ENCODE measurements at places on chromosomes 4 and X.

DNA sequence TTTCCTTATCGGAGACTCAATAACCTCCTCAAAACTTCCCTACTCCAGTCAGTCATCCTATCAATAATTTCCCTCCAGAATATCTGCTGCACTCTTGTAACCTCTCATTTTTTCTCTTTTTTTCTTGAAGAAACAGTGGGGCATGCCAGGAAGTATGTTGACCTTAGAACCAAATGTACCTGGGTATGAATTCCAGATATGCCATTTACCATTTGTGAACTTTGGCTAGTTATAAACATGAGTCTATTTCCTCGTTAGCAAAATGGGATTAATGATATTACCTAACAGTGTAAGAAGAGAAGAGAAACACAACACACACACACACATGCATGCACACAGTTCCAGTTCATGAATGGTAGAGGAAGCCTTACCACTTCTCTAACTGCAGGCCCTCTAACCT lies 578.2 kb downstream of the FAM133A start:
- no peak for DNase-seq

DNA sequence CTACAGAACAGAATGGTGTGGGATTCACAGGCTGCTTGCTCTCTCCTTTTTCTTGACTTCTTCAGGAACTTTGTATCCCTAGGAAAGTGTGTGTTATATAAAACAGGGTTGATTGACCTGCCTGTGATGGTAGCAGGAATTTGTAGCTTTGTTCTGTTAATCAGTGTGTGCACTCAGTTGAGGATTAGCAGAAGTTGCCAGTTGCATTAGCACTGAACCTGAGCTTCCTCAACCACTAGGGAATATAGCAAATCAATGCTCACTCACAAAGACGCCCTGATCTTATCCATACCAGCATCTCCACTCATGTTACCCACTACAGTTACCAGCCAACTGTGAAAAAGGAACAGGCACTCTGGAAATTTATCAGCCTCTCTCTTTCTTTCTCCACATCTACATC lies 319.1 kb upstream of the EMCN start:
- DNase-seq, result no peak

DNA sequence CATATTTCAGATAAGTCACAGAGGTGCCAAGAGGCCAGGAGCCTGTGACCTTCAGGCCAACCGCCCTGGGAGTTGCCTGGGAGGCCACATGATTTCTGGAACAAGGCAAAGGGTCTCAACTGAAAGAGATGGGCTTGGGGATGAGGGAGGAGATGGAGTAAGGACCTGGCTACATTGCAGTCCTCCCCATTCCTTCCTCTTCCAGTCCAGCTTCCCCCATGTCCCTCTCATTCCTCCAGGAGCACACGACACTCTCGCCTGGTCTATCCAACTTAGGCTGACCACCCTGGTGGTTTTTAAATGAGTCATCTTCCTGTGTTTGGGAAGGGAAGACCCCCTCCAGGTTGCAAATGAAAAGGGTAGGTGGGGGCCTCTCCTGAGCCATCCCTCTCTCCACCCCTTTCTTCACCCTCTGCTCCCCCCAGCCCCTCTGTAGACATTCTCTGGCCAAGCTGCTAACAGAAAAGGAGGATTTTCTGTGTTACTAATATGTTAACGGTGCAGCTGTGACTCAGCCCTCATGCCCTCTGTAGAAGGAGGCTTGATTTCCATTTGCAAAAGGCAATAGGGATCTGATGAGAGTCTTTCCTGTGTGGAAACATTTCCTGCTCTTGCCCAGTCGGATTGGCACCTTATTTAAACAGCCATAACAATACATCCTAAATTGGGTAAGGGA lies 79.2 kb downstream of the RTL5 start:
- DNase-seq, result no peak

- no peak for DNase-seq
Observed at GRCh38 chr4:16846540-16847117, 51.8 kb downstream of the LDB2 start.

DNA sequence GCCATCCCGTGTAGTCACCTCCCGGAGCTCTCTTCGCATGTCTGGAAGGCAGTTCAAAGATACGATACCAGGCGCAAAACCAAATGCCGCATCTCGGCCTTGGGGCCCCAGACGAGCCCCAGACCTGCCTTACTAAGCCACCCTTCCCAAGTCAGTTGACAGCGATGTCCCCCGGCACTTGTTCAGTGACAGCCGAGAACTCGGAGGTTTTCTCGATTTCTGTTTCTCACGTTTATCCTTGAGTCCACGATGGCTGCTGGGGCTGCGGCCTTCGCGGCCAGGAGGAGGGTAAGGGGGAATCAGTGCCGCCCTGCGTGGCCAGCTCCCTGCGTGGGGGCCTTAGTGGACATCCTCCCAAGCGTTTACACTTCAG lies 7.3 kb downstream of the MAEA start:
- no peak for DNase-seq

DNA sequence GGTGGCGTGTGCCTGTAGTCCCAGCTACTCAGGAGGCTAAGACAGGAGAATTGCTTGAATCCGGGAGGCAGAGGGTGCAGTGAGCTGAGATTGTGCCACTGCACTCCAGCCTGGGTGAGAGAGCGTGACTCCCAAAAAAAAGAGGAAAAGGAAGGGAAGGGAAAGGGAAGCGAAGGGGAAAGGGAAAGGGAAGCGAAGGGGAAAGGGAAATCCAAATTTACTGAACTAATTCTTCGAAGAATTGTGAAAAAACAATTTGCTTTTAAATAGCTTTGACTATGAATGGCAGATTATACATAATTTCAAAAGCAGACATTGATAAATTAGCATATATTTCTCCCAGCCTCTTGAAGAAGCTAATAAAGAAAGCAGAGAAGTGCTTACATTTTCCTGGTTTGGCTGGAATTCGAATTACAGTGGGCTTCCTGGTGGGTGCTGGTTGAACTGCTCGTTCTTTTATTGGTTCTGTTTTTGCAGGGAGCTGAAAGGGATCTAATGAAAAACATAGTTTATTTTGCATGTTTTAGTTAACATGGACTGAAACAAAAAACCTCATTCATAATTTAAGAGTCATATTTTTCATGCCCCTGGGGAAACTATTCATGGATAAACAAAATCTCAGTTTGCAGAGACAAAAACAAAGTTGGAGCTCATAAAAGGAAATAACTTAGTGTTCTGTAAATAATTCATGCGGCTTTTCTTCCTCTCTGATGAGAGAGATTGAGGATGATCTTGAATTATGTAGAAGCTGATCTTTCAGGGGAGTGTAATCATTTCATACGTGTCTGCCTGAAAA lies 66.0 kb downstream of the RPS3A start:
- DNase-seq, result no peak

GRCh38 chrX:11135564-11136185 lies 24.5 kb downstream of the HCCS start:
- no peak for DNase-seq

DNA sequence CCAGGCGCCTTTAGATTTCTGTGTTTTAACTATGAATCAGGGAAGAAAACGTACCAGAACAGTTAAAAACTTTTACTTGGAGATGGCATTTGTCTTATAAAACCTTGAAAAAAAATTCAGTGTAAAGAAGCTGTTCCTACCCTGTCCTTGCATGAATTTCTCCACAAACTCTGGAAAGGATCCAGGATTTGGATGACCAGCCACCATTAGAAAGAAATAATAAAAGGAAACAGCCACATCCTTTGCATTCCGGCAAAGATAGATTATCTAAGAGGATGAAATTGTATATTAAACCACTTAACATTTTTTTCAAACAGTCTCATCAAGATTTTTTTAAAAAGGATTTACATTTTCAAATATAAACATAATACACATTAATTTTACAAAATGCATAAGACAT lies 10.6 kb downstream of the SULT1E1 start:
- no peak for DNase-seq

DNA sequence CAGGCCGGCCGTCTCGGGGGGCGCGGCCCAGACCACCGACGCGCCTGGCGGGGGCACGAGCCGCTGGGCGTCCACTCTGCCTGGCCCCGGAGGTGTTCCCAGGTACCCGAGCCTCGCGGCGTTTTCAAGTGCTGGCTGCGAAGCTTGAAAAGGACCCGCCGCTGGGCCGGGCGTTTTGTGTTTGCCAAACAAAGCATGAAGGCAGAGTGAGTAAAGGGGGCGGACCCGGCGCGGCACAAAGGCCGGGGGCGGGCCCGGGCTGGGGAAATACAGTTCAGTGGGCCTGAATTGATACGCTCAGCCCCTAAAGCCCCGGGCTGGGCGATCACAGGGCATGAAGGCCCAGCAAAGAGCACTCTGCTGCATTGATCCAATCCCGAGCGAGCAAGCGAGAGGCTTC lies 65.4 kb downstream of the SOX3 start:
- no peak for DNase-seq

GRCh38 chrX:21778236-21778635 lies 20.3 kb upstream of the SMPX start:
- DNase-seq, result no peak

- no peak for DNase-seq
Observed at GRCh38 chrX:91137883-91138282, 296.8 kb upstream of the PABPC5 start.

DNA sequence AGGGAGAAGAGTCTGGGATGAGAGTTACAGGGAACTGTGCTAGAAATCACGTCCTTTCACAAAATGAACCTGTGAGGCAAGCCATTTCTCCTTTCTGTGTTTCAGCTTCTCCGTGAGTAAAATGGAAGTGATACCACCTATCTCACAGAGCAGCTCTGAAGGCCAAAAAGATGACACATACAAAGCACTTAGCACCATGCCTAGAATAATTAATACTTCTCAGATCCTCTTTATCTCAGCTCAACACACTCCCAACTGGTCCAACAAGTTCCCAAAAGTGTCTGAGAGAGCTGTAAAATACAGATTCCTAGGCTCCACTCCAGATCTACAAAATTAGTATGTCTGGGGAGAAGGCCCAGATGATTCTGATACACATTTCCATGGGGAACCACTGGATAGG lies 38.3 kb downstream of the LHFPL1 start:
- DNase-seq, result no peak

DNA sequence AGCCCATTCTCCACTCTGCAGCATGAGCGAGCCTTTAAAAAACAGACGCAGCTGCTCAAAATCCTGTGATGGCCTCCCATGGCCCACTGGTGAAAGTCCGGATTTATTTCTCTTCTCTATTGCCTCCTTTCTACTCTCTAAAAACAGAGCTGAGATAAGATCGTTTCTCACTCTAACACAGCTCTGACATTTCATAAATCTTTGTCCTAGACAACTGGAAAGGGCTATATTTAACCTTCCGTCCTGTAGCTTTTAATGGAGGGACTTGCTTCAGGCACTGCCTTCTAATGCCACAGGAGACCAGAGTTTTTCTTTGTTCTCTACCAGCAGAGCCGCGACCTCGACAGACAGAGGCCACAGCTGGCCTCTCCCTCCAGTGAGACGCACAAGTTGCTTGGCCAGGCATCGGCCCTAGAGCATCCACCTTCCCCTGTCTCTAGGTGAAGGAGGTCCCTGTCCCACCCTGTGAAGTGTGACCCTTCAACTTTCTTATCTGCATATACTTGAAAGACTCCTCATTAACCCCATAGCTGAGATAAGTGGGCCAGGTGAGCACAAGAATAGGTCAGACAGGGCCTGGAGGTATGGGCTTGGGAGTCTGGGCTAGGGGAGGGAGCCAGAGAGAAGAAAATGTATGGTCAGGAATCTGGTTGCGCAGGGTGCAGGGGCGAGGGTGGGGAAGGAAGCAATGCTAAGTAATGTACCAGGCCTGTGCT lies 50.0 kb downstream of the RTL5 start:
- no peak for DNase-seq

DNA sequence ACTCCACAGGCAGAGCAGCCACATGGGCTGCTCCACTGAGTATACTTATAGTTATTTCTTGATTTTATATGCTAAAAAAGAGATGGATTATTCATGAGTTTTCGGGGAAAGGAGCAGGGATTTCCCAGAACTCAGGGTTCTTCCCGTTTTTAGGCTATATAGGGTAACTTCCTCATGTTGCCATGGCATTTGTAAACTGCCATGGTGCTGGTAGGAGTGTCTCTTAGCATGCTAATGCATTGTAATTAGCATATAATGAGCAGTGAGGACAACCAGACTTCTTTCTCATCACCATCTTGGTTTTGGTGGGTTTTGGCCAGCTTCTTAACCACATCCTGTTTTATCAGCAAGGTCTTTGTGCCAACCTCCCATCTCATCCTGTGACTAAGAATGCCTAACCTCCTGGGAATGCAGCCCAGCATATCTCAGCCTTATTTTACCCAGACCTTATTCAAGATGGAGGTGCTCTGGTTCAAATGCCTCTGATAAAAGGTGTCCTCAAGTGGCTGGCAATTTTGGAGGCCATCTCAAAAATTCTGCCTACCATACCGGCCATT lies 213.0 kb upstream of the VEGFC start:
- no peak for DNase-seq

GRCh38 chr4:141011901-141012315 lies 121.4 kb downstream of the RNF150 start:
- no peak for DNase-seq

GRCh38 chrX:137431693-137432488 lies 134.0 kb upstream of the ZIC3 start:
- no peak for DNase-seq

DNA sequence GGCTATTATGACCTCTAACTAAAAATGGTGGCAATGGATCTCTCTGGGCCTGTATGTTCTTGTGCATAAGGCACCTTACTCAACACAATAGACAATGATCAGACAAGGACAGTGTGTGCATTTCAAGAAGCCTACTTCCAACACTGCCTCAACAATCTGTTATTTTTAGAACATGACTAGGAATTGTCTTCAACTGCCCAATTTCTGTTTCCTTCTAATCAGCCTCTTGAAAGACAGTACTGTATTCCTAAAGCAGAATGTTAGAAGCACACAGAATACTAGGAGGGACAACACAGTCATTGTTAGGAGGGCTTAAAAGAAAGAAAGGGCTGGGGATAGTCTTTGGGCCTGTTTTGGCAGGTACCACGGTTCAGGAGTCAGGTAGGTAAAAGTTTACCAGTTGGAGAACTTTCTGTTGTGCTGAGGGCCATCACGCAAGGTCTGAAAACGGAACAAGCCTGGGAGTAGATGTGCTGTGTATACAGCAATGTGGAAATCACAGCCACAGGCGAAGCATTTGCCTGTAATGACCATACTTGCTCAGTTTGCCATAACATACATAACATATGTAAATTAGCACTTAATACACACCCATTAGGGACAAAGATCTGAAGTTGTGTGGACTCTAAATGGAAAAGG lies 100.8 kb upstream of the ATXN3L start:
- no peak for DNase-seq

DNA sequence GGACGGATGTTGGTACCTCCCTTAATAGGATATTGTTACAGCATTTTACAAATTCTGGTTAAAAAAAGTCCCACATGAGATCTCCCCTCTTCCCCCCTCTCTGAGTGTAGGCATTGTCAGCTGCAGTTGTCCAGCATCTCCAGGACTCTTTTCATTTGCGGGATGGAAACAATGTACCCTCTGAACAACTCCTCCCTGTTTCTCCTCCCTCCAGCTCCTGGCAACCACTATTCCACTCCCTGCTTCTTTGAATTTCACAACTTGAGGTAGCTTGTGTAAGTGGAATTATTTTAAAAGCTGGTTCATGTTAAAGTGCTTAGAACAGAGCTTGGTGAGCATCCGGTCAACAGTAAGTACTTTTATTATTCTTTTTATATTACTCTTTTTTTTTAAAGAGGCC lies 69.8 kb downstream of the TBL1X start:
- no peak for DNase-seq

All from stimulated activated CD8-positive, alpha-beta memory T cell treated with anti-CD3 and anti-CD28 coated beads, Interleukin-4, amount 100 ng/mL, for 24 hours (primary cell).